ENCODE measurements at places on chromosomes 3 and 15.

- no peak for DNase-seq
These were observed 130.5 kb upstream of the LMCD1 start for GRCh38 chr3:8371085-8371551.

GRCh38 chr3:177905173-177906125 lies 630.8 kb upstream of the KCNMB2 start:
- DNase-seq = no peak

DNA sequence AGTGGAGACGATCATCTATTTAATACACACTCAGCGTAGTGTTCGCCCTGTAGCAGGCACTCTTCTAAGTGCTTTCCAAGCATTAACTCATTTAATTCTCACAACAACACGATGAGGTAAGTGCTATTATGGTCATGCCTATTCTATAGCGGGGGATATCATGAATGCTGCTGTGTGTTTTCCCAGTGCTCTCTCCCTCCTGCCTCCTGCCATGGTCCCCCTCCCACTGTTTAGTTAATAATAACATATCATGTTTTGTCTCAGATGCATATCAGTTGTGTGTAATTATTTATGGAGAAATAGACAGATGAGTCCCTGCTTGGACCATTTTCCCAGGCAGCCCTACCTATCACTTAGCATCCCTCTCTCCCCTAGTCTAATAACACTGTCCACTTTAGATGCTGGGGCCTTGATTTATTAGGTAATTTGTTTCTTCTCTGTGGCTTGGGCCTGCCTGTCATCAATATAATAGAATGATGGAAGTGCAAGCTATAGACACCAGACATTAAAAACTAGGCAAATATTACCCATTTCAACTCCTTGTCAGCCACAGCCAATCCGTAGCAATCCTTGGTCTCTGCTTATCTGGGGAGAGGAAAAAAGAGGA lies 122.9 kb upstream of the TLE3 start:
- DNase-seq = no peak

DNA sequence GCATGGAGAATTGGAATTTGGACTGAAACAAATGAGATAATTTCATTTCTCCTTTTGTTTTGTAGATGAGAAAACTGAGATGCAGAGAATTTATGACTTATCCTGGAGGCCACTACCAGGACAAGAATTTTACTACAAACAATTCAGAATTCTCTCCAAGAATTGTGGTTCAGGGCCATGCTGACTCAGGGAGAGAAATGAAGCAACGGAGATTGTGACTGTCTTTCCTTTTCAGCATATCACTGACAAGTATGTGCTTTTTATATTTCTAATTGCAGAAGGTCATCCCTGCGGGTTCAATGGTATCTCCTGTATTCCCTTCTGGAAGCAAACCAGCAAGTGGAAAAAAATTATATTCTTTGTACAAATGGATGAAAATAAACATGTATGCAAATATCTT lies 170.8 kb upstream of the MITF start:
- DNase-seq = no peak

GRCh38 chr3:132288357-132288756 lies 28.9 kb upstream of the ACP3 start:
- no peak for DNase-seq

- DNase-seq = no peak
These were observed 87.1 kb downstream of the LPP start for GRCh38 chr3:188241072-188241471.

GRCh38 chr3:71061581-71061980 lies 521.9 kb downstream of the FOXP1 start:
- no peak for DNase-seq

- DNase-seq = no peak
These were observed 32.2 kb upstream of the TAMM41 start for GRCh38 chr3:11878837-11879236.

DNA sequence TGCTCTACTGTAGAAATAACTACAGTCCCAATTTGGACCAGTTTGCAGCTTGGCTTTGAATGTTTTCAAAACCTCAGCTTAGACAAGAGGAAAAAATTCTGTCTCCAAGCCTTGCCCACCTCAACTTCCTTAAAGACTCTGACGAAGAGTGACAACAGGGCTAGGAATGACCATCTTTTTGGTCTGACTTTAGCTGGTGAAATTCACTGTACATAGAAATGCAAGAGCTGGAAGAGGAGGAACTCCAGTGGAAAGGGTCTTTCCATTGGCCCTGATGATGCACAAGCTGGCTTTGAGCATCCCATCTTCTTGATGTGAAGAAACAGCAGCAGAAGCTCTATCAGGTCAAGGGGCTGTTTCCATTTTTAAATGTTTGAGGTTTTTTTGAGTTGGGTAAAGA lies 22.7 kb upstream of the SH3BP5 start:
- DNase-seq = no peak

GRCh38 chr15:66570327-66570726 lies 4.5 kb upstream of the LCTL start:
- DNase-seq = no peak

- no peak for DNase-seq
These were observed 98.5 kb upstream of the SLC25A36 start for GRCh38 chr3:140842984-140843649.

- DNase-seq = no peak
These were observed 204.4 kb upstream of the LINGO1 start for GRCh38 chr15:77836906-77837648.

DNA sequence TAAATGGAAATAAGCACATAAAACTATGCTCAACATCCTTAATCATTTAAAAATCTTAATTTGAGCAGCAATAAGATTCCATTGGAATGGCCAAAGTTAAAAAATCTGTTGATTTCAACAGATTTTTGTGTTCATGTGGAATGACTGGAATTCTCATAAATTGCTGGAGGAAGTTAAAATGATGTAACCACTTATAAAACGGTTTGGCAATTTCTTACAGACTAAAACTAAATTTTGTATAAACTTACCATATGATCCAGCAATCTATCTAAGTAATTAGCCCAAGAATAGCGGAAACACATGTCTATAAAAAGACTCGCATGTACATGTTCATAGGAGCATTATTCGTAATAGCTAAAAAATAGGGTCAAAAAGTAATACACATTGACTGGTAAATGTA lies 1713.6 kb downstream of the SI start:
- DNase-seq = no peak

DNA sequence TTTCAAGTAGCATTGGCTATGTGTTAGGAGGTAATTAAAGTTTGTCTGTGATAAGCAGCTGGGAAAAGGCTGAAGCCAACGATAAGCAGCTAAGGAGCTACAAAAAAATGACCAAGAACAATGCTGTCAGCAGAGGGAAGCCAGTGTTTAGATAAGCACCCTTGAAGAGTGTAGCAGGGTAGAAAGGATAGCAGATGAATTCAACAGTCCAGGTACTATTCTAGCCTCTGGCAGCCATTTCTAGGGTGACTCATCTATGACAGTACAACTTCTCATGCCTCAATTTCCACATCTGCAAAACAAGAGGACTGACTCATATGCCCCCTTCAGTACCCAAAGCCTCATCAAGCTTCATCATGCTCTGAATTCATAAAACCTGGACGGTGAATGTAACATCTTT lies 617.6 kb upstream of the UBE2E2 start:
- DNase-seq = no peak

DNA sequence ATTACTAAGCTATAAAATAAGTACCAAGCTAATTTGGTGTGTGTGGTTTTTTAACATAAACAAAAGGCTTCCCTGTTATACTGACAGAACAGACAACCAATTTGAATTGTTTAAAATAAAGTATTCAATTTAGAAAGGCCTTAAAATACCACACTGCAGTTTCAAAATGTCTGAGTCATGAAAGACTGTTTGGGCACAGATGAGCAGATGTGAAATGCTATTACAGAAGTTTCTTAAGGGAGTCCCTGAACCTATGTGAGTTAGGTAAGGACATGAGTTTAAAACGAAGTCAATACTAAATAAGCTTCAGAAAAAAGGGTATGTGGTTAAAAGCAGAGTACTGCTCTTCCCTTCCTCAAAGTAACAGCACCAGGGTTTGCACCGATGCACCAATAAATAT lies 69.7 kb upstream of the SETMAR start:
- DNase-seq = no peak

- no peak for DNase-seq
These were observed 604.1 kb upstream of the MDFIC2 start for GRCh38 chr3:70916375-70917055.

DNA sequence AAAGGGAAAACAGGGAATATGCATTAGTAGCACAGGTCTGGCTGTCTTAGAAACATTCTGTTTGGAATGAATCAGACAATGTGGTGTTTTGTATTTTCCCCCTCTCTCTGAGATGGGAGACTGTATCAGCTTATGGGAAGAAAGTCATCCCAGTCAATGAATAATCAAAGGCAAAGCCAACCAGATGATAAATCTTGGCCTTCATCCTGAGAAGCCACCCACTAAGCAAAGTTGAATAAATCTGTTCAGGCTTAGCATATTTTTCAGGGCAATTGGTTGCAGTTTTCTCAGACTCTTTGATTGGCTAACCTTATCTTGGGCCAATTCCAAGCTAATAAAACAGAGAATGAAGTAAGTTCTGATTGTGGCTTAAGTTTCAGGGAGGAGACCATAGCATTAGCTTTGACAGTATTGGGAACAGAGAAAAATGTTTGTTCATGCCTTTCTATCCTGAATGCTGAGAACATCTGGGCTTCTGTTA lies 63.6 kb upstream of the ARL8B start:
- no peak for DNase-seq

DNA sequence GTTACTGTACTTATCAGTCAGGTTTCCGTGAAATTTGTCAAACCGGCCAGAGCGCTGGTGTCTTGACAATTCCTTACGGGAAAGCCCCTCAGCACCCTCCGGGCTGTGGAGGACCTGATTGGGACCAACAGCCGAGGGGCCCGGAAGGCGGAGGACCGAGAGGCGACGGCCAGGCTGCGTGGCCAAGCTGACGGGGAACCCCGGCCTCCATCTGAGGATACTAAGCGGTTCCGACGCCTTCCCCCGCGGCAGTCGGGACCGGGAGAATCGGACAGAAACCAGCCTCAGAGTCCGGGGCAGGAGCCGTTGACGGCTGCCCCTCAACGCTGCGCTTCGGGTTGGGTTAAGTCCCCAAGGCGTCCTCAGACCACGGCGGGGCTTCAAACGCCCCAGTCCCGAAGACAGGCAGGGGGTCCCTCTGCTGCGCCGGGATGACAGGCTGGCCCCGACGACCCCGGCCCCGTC lies 499 bp downstream of the ALDH1A2 start:
- DNase-seq = no peak

- no peak for DNase-seq
These were observed 1.7 kb downstream of the CMTM8 start for GRCh38 chr3:32240159-32240545.

- no peak for DNase-seq
These were observed 50.2 kb downstream of the SLC41A3 start for GRCh38 chr3:126033765-126034164.

GRCh38 chr15:47513471-47513870 lies 203.8 kb upstream of the SEMA6D start:
- DNase-seq = no peak

GRCh38 chr3:55309336-55309735 lies 177.8 kb downstream of the WNT5A start:
- no peak for DNase-seq

GRCh38 chr3:189446959-189447560 lies 184.1 kb upstream of the TP63 start:
- DNase-seq = no peak

- no peak for DNase-seq
These were observed 53.7 kb downstream of the CD47 start for GRCh38 chr3:108036984-108037741.

DNA sequence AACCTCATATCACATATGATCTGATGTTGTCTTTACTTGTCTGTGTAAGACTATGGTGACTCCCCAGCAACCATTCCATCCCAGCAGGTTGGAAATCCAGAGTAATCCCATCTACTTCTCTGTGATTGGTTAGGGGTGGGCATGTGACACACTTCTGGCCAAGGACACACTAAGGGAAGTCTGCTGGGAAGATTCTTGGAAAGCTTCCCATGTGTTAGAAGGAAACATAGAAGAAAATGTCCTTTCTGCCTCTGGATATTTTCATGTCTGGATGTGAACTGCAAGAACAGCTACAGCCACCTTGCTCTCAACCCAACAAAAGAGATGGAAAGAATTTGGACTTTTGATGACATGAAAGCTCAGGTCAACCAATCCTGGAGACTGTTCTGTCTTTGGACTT lies 2.6 kb upstream of the UBE2Q2 start:
- no peak for DNase-seq

DNA sequence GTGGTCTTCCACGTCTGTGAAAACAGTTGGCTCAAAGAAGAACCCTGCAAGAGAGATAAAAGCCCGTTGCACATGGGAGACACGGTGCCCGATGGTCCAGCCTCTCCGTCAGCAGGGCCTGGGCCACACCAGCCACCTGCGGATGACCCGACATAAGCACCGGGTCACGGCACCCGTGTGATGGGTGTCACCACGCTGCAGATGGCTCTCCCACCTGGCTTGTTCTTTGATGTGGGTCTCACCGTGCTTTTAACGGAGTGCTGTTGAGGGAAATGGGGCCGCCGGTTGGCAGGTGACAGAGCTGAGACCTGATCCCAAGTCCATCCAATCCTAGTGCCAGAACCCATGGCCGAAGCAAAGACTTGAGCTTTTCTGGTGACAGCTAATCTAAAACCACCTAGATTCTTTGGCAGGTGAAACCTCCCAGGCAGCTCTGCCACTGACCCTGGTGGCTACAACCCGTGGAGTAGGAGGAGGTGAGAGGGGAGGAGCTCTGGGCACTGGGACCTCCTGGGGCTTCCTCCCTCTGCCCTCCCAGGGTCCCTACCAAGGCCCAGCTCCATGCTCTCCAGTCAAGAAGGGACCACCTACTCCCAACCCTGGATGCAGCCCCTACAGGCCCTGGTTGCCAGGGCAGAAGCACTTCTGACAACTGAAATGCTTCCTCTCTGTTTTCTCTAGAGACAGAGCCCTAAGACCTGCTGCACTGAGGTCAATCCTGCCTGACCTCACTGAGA lies 23.4 kb upstream of the SLC41A3 start:
- no peak for DNase-seq

DNA sequence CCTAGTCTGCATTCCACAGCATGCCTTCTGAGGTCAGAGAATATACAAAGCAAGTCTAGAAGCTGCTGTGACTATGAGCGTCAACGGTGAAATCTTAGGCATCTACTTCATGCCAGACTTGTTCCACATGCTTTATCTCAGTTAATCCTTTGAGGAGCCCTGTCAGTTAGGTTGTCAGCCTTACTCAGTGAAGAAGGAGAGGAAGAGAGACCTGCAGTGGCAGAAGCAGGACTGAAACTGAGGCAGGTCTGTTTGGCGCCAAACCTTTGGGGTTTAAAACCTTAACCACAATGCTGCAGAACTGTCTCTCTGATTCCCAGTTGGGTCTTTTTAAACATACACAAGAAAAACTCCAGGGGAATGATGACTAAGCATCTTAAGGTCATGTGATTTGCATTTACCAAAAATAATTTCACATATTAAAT lies 139.0 kb upstream of the LIPC start:
- DNase-seq = no peak

- no peak for DNase-seq
These were observed 71.7 kb downstream of the P3H2 start for GRCh38 chr3:190048932-190049441.

GRCh38 chr3:184546252-184546651 lies 15.3 kb upstream of the EPHB3 start:
- no peak for DNase-seq

- no peak for DNase-seq
These were observed 243.3 kb upstream of the TOPAZ1 start for GRCh38 chr3:43998370-43998835.

Data from activated CD8-positive, alpha-beta memory T cell treated with anti-CD3 and anti-CD28 coated beads for 48 hours (primary cell).